ENCODE measurements at places on chromosomes 13 and 19.

GRCh38 chr19:16156904-16157303 lies 13.4 kb downstream of the HSH2D start:
- no peak for DNase-seq

GRCh38 chr19:7083076-7083956 lies 13.8 kb downstream of the ZNF557 start:
- no peak for DNase-seq

GRCh38 chr13:107216046-107216755 lies 648.3 kb upstream of the ARGLU1 start:
- no peak for DNase-seq

GRCh38 chr19:53521373-53522202 lies 16.4 kb upstream of the ZNF331 start:
- DNase-seq, result no peak

DNA sequence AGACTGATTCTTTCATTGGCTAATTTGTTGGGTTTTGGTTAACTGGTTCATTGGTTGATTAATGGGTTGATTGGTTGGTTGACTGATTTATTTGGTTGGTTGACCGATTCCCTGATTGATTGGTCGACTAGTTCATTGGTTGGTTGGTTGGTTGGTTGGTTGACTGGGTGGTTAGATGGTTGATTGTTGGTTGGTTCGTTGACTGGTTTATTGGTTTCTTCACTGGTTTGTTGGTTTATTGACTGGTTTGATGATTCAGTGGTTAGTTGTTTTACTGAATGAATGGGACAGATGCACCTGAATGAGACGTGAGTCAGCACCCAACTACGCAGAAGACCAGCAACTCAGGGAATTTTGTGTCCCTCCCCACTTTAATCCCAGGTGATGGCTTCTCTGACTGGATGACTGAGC lies 2.7 kb upstream of the NUP62 start:
- no peak for DNase-seq

DNA sequence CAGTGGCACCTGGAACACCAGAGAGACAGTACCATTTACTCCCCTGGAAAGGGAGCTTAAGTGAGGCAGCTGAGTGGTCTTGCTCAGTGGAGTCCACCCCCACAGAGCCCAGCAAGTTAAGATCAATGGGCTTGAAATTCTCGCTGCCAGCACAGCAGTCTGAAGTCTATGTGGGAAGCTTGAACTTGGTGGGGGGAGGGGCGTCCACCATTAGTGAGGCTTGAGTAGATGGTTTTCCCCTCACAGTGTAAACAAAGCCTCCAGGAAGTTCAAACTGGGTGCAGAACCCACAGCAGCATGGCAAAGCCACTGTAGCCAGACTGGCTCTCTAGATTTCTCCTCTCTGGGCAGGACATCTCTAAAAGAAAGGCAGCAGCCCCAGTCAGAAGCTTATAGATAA lies 30.3 kb upstream of the CEACAM4 start:
- DNase-seq, result no peak

DNA sequence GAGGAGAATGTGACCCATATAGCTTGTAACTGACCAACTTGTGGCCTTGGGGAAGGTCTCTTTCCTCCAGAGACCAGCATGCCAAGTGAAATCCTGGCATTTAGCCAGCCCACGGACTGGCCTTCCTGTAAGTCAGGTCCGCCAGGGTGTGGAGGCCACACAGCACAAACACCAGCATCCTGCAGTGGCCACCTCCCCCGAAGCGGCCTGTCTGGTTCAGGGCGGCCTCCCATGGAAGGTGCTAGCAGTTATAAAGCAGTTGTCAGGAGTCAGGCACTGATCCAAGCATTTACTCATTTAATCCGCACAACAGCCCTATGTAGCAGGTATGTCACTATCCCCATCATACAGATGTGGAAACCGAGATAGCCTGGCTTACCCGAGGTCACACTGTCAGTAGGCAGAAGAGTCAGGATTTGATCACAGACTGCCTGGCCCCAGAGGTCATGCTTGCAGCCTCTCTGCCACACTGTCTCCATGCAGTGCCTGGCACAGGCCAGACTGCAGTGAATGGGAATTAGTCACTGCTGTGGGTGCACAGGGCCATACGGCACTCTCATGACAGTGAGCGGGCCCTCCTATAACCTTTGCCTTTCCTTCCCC lies 36.7 kb downstream of the CAPN12 start:
- no peak for DNase-seq

DNA sequence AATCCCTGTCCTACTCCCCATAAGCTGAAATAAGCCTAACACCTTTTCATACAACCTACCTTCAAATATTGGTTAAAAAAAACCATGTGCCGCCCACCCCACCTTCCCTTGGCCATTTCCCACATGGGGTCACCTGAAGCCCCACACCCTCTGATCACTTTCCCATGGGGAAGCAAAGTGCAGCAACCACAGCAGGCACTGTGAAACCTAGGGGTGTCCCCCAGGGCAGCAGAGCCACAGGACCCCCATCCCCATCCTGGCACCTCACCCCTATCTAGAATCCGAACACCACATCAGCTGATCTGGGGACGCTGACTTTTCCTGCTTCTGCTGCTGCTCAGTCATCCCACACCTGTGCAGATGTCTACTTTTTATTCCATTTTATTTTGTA lies 19.9 kb downstream of the CEACAM21 start:
- no peak for DNase-seq

- no peak for DNase-seq
Measured at GRCh38 chr13:73467125-73467524, 408.3 kb downstream of the KLF5 start.

DNA sequence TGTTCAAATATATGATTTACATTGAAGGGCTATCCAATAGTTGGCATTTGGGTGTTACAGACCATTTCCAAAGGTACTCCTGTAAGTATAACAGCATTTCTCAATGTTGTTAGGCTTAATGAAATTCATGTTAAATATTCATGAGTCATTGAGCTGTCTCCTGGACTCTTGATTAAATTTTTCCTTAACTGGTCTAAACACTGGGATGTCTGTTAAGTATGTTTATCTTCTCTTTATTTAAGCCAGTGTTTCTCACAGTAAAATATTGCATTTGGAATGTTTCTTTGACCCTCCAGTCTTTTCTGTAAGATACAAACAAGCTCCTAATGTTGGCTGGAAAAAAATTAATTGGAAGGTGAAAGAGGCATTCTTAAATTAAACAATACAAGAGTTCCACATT lies 402.5 kb upstream of the HTR2A start:
- DNase-seq, result no peak

DNA sequence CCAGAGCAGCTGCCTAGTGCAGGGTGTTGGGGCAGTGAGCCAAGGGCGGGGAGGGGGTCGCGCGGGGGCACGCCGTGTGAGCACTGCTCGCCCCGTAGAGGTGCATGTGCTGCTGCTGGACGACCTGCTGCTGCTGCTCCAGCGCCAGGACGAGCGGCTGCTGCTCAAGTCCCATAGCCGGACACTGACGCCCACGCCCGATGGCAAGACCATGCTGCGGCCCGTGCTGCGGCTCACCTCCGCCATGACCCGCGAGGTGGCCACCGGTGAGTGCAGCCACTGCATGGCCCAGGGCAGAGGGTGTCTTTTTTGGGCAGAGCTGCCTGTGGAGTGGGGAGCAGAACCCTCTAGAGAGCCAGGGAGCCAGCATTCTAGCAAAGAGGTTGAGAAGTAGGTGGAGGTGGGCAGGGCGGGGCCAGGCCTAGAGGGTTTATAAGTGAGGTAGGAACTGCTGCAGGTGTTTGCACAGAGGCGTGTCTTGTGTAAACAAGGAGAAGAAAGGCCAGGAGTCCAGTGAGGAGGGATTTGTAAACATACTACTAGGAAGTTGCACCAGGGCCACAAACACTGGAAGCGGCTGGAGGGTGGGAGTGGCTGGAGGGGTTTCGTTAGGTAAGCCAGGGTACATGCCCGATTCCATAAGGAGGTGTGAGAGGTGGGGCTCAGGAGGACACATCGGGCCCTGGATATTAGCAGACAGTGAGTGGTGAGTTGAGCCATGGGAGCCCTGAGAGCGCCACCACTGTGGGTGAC lies 21.3 kb downstream of the ARHGEF1 start:
- no peak for DNase-seq

DNA sequence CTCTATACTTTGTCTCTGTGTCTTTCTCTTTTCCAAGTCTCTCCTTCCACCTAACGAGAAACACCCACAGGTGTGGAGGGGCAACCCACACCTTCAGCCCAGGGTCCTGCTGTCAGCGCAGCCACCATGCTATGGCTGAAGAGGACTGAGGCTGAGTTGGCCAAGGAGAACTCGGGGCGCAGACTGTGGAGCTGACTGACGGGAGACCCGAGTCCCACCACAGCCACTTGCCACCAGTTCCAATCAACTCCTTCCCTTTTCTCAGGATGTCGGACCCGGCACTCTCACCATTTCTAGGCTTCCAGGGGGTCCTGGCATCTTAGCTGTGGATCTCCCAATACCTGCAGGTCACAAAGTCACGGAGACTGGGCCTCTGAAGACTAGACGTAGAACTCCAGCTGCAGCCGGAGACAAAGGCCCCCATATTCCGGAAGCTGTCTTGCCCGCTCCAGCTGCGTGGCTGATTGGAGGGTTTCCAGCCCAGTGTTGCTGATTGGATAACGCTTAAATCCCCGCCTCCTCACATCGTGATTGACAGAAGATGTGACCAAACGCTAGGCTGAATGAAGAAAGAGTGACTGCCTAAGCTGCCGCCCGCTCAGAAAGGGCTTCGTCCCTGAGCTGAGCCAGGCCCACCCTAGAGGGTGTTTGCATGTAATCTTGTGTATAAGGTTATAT lies 63.6 kb downstream of the ZNF429 start:
- DNase-seq, result peak; percentile 94

- DNase-seq, result no peak
Measured at GRCh38 chr19:2691951-2692350, 10.5 kb downstream of the GNG7 start.

DNA sequence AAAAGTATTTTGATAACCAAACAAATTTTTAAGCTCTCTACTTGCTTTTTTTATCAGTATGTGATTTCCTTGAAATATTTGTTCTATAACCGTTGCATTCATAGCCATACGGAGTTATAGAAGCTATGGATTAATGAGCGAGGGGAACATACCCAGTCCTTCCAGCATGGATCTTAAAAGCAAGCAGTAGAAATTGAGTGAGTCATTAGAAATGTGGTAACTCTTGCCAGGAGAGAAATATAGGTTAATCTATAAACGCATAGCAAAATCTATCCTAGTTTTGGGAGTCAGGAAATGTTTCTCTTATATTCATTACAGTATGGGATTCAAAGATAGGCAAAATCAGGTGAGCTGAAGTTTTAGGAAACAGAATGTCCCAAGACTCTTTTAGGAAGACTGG lies 507.4 kb downstream of the DACH1 start:
- no peak for DNase-seq

DNA sequence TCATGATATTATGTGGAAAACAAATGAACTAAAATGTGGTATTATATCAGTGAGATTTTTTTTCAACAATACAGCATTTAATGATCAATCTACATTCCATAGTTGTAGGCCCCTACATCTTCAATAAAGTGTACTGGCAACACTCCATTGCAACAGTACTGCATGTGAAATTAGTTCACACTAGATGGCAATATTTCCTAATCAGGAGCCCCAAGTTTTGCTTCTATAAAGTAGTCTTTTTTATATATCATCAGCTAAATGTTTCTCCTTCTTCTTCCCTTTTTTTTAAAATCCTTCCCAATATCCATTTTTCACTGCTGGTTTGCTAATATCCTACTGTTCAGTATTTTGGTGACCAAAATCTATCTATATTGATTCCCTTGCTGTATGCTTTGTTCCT lies 528.3 kb upstream of the ATXN8OS start:
- DNase-seq, result no peak

GRCh38 chr19:14407605-14408484 lies 11.3 kb downstream of the DDX39A start:
- no peak for DNase-seq

- no peak for DNase-seq
Measured at GRCh38 chr19:35352177-35352447, 4.4 kb downstream of the FFAR1 start.

GRCh38 chr19:3784607-3785450 lies 1.4 kb downstream of the MATK start:
- DNase-seq, result no peak

- DNase-seq, result no peak
Measured at GRCh38 chr19:33159893-33160292, 28.0 kb downstream of the WDR88 start.

GRCh38 chr13:110923086-110923485 lies 8.2 kb upstream of the ANKRD10 start:
- no peak for DNase-seq

DNA sequence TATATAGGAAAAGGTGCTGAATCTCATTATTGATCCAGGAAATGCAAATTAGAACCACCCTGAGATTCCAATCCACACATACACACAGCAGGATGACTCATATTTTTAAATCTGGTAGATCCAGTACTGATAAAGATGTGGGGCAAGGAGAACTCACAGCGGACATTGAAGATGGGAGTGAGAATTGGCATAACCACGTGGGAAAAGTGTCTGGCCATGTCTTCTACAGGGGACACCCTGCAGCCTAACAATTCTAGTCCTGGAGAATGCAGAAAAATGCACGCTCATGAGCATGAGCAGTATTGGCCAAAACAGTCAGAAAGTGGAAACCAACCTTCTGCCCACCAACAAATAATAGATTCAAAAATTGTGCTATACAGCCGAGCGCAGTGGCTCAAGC lies 13.5 kb upstream of the BCL3 start:
- DNase-seq, result no peak

GRCh38 chr19:695352-695949 lies at the start of gene PRSS57:
TSS of gene PRSS57 (minus strand) at chr19:695452. CDS start at chr19:695430, 22 bp downstream.
- no peak for DNase-seq

GRCh38 chr13:44421853-44422525 lies 48.4 kb downstream of the SERP2 start:
- no peak for DNase-seq

GRCh38 chr13:71587817-71588216 lies 279.2 kb downstream of the DACH1 start:
- no peak for DNase-seq

- DNase-seq, result no peak
Measured at GRCh38 chr19:14475251-14476073, at the start of gene PTGER1. TSS of gene PTGER1 (minus strand) at chr19:14475354. CDS start at chr19:14474320, 1,034 bp downstream.

DNA sequence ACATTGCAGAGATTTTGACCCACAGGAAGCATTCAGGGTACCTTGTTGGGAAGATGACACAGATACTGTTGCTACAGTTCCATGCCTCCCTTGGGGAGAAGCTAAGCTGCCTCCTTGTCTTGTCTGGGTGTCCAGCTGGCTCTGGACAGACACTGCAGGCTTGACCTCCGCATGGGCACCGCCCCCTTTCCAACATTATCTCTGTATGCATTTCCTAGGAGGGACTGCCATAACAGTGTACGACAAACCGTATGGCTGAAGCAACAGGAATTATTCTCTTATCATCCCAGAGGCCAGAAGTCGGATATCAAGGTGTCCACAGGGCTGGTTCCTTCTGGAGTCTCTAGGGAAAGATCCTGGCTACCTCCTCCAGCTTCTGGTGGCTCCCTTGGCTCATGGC lies 67.0 kb upstream of the USE1 start:
- no peak for DNase-seq

GRCh38 chr19:44762038-44762437 lies 13.5 kb downstream of the BCL3 start:
- no peak for DNase-seq

- DNase-seq, result no peak
Measured at GRCh38 chr19:29476528-29476927, 49.3 kb upstream of the VSTM2B start.

GRCh38 chr13:74066937-74067336 lies 67.3 kb downstream of the KLF12 start:
- no peak for DNase-seq

Data from central memory CD8-positive, alpha-beta T cell (primary cell).